Posterior vena cava (tissue), 2 donors: ENCODE measurements at places on chromosomes 3 and 15. TPM values are rescaled to one million over a fixed set of nuclear protein-coding genes. Genes with fewer than 3 reads are reported as not detected.
A peak's percentile ranks its signal among the peaks of the same experiment; 100 is the strongest.

The PLA2G4D gene
- not detected for total RNA-seq

The GOLGA6A gene
- total RNA-seq = not detected

The ROBO2 gene
- 3.4 TPM for total RNA-seq

The ZNF774 gene
- total RNA-seq = 4.0 TPM

The TPRG1 gene
- 15.2 TPM for total RNA-seq

The GANC gene
- total RNA-seq = 30.9 TPM

GRCh38 chr3:146077181-146077580 lies 83.8 kb downstream of the PLOD2 start:
- no peak for DNase-seq

DNA sequence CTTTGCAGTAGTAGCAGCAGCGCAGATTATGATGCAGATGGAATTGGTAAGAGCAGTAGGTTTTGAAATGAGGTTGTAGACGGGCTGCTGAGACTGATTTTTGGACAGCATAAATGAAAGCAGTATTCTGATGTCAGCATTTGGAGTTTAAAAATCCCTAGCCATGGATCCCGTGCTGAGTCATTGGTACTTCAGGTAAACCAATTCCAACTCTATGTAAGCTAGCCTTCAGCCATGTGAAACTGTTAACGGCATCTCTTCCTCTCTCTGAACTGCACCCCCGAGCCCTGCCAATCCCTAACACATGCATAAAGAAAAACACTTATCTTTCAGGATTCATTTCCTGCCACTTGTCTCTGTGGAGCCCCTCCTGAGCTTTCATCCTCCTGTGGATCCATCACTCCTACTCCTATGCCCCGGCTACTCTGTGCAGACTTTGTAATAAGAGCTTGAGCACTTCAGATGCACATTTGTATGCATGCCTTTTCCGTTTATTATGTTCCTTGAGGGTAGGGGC lies 119.0 kb downstream of the AKAP13 start:
- no peak for DNase-seq

DNA sequence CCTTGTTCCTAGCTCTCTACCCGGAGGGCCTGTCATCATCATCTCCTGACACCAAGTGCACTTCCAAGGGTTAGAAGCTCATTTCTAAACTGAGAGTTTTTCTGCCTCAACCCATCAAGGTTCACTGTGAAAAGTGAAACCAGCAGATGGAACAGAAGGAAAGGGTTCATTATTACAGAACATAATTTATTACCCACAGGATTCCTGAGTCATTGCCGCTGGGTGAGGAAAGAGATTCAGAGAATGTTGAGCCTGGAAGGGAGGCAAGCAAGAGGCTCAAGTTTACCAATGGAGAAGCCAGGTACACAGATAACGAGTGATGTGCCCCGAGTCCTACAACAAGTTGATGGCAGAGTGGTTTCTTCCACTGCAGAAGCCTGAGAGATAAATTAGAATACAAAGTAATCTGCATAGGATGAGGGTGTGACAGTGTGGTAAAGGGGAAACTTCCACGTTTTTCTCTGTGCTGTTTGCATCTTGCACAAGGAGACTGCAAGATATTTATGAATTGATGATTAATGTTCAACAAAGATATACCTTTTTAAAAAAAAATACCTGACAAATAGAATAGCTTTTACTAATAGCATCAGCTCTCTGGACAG lies 80.5 kb upstream of the SETMAR start:
- no peak for DNase-seq

GRCh38 chr3:49929291-49930167 lies at the start of gene MON1A:
Gene MON1A, minus strand, starts transcription at chr3:49929811. Its CDS starts 16,465 bp downstream, at chr3:49913346.
- DNase-seq = peak; percentile 99

- no peak for DNase-seq
These were observed 112.4 kb upstream of the STT3B start for GRCh38 chr3:31420311-31420710.

- DNase-seq = no peak
These were observed 6.3 kb upstream of the EOMES start for GRCh38 chr3:27728195-27729087.
